ENCODE measurements at places on chromosomes 2 and 18. TPM values are rescaled to one million over a fixed set of nuclear protein-coding genes. Genes with fewer than 3 reads are reported as not detected.
A peak's percentile ranks its signal among the peaks of the same experiment; 100 is the strongest.

- DNase-seq: no peak
Measured at GRCh38 chr18:59814891-59815290, 84.9 kb upstream of the PMAIP1 start.

- no peak for DNase-seq
Measured at GRCh38 chr2:170578606-170579005, 136.5 kb upstream of the SP5 start.

Gene TNFAIP6
- total RNA-seq: 3.2 TPM

Gene IER3IP1
- 12.2 TPM for total RNA-seq

GRCh38 chr18:76983613-76984051 lies 149.0 kb downstream of the MBP start:
- no peak for DNase-seq

Gene RNMT
- total RNA-seq: 42.7 TPM

DNA sequence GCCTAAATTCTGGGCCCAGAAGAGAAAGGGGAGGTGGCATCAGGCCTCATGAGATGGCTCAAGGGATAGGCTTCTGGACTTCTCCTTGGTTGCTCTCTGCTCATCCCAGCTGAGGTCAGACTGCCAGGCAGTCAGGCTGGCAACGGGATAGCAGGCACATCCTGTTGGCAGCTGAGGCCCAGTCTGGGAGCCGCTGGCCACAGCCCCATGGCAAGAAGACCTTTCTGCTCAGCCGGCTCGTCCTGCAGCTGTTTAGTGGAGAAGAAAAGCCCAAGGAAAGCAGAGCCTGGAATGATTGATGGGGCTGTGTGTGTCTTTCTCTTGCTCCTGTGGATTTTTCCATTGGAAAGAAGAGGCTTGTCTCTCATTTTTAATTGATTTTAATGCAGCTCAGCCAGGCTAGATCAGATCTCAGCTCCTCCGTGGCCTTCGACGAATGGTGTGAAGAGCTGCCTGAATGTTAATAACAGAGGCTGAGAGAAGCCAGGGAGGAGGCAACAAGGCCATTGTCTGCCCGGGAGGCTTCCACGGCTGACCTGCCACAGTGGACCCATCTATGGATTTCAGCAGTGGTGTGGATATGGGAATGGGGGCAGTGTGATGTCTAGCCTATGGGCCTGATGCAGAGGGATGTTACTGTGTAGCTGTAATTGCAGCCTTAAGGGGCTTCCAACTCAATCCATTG lies 99.5 kb downstream of the HS1BP3 start:
- DNase-seq: no peak

Gene FSHR
- not detected for total RNA-seq

Gene SLC14A1
- not detected for total RNA-seq

Gene ARHGEF33
- 0.10 TPM for total RNA-seq

- peak; percentile 23 for DNase-seq
Measured at GRCh38 chr18:47485221-47485797, 233.8 kb upstream of the SKOR2 start.

DNA sequence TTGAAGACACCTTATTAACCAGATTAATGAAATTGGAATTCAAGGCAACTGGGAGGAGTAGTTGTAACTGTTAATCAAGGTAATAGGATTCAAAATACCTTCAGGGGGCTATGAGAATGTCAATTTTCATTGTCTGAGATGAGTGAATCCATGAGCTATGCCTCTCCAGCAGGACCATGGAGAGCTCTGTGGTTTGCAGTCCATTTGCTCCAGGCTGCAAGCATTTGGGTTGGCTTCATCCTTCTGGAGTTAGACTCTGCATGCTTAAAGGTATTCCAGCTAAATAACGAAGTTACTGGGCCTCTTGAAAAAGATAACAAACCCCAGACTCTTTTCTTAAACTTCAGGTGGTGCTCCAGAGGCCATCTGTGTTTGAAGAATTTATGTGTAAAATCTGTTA lies 207.1 kb upstream of the SLC8A1 start:
- peak; percentile 63 for DNase-seq

DNA sequence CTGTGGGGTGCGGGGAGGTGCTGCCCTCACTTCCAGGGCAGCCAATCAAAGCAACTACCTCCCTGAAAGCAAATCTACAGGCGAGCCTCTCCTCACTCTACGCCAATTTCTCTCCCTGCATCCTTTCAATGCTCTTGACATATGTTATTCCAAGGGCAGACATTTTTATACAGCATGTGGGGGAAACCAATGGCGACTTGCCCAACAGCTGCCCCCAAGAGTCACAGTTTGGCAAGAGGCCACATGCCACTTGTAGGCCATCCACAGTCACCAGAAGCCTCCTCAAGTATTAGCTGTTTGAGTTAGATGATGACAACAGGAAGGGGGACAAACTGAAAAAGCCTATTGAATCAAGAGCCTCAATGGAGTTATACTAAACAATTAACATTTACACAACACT lies 114.6 kb downstream of the MYO5B start:
- DNase-seq: no peak

Gene UGT1A8
- total RNA-seq: not detected

GRCh38 chr2:172462849-172463381 lies 35.5 kb downstream of the ITGA6 start:
- DNase-seq: no peak

- DNase-seq: no peak
Measured at GRCh38 chr18:79488311-79489050, 92.8 kb downstream of the NFATC1 start.

DNA sequence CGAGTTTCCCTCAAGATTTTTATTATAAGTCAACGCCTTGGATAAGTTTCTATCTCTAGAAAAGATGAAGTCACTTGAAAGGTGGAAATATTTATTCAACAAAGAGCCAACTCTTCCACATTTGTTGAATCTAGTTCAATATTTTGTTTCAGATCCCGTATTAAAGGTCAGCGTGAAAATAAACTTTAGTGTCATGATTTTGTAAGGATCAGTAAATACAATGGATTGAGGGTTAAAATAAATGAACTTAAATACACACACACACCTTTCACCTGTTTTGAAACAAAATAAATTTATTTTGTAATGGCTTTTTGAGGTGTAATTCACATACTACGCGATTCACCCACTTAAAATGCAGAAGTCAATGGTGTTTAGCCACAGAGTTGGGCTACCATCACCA lies 16.0 kb upstream of the NPPC start:
- no peak for DNase-seq

Gene SLC38A11
- not detected for total RNA-seq

Gene VIT
- not detected for total RNA-seq

Gene PRKAG3
- total RNA-seq: not detected

DNA sequence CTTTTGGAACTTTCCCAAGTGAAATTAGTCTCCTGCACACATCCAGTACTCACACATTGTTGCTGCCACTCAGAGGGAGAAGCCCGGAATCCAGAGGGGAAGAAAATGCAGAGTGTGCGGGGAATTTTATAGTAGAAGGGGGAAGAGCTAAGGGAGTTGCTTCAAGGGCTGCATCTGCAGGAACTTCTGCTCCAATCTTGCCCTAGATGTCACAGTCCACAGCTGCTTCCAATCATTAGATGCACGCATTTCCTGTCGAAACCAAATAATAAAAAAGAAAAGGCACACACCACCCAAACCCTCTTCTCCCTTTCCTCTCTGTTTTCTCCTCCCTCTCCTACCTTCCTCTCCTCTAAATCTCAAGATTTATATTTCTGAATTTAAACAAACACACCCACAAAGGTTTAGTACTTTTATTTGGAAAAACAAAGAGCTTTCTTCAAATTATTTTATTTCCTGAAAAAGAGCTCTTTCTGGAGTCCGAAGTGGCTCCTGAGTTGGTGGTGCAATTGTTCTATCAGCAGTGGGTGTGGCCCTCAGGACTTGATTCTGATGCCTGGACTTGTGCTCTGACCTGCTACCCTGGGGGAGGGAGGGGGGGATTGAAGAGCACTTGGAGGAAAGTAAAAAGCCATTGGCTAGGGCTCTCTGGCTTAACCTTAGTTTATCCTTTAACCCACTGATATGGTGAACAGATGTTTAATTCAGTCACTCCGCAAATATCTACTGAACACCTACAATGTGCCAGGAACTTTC lies 72.0 kb downstream of the KCNE4 start:
- no peak for DNase-seq

GRCh38 chr2:78568782-78569373 lies 456.6 kb upstream of the REG3G start:
- DNase-seq: no peak

- no peak for DNase-seq
Measured at GRCh38 chr2:151826737-151827157, 1.5 kb downstream of the ARL5A start.

DNA sequence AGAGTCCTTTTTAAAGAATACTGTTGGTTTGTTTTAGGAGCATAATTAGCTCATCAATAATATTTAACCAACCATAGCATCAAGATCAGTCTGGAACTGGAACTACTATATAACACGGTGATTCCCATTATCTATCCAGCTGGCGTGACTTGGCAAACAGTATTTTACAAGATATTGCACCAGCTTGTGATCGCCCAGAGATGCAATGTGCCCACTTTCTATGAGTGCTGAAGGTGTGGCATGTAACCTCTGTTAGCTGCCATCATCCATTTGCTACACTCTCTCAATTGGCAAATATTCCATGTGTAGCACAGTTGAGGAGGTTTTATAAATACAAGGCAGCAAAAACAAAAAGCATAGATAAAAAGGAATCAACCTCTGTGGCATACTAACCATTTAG lies 64.9 kb downstream of the FIGN start:
- no peak for DNase-seq

DNA sequence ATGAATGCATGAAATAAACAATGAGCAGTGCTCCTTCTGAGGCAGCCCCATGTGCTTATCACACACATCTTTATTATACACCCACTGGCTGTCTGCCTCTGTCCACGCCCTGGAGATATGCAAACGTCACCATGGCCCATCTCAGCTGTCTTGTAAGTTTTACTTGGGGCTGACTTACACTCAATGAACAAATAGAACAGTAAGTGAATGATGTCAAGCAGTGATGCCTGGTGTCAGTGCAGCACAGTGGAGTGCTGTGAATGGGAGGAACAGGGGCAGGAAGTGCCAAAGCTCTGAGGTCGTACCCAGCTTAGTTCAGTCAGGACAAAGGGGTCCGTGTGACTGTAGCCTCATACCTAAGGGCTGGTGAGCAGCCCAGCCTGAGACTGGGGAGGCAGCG lies 659.5 kb upstream of the HS6ST1 start:
- peak; percentile 11 for DNase-seq

- no peak for DNase-seq
Measured at GRCh38 chr18:35454803-35455202, 43.0 kb downstream of the INO80C start.

DNA sequence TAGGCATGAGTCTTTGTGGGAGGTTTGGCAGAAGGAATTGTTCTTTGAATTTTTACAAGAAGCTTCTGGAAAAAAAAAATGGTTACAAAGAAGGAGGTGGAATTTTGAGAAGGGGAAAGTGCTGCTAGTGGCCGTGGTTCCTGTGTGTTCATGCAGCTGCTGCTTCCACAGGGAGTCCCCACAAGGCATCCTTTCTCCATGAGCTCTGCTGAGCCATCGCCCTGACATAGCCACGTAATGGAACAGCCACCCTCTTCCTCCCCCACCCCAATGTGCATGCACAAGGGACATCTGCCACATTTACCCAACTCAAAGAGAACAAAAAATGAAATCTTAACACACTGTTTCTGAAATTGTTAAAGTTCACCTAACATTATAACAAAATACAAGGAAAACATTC lies 529.7 kb downstream of the SATB2 start:
- DNase-seq: no peak

GRCh38 chr2:19078709-19079108 lies 279.7 kb downstream of the OSR1 start:
- DNase-seq: no peak

DNA sequence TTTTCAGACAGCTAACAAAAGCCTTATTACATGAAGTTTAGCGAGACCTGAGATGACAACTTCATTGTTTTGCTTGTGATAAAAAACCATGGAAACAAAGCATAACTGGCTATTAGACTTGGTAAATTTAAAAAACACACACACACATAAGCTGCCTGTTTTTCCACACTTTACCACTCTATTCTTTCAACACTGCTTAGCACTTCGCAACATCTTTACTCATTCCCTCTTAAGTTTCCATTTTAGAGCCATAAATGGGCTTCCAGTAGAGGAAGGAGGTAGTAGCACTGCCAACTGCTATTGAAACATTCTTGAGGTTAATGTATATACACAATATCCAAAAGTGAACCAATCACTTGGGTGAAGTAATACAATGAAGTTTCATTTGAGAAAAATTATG lies 54.1 kb downstream of the BAZ2B start:
- no peak for DNase-seq

GRCh38 chr2:234986390-234986789 lies 34.6 kb downstream of the SH3BP4 start:
- no peak for DNase-seq

Gene NEU2
- total RNA-seq: not detected

GRCh38 chr18:68837665-68838451 lies 40.0 kb downstream of the CCDC102B start:
- DNase-seq: no peak

GRCh38 chr18:25329783-25330182 lies 22.2 kb downstream of the ZNF521 start:
- DNase-seq: peak; percentile 27

DNA sequence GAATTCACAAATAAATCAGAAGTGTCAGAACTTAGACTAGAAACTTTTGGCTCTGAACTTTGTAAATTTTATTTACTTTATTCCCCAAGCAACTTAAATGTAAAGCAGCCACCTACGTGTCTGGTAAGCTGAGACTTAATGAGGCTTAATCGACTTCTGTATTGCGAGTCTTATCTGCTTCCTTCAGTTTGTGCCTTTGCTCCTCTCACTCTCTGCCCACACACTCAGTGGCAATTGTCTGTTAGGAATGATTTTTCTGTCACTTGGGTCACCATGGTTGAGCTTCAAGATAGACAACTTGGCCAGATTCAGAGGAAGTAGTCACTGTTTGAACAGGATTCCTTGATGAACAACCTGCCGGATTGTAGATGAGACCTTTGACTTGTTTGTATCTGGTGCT lies 691.4 kb upstream of the FSHR start:
- DNase-seq: no peak

Gene ORC2
- 42.0 TPM for total RNA-seq

DNA sequence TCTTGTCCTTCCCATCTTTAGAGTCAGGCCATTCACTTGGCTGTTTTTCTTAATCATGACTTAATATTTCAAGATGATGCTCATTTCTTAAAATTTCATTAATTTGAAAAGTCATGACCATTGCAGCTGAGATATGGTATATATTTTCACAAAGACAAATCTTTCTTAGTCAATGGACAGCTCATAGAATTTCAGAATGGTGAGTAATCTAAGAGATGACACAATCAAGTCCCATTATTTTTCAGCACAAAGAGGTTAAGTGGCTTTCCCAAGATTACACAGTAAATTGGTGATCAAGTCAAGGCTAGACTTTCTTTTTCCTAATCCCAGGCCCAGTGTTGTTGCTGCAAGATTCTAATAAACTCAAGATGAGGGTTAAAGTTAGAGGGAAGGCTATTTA lies 34.4 kb upstream of the NT5C1B start:
- no peak for DNase-seq

DNA sequence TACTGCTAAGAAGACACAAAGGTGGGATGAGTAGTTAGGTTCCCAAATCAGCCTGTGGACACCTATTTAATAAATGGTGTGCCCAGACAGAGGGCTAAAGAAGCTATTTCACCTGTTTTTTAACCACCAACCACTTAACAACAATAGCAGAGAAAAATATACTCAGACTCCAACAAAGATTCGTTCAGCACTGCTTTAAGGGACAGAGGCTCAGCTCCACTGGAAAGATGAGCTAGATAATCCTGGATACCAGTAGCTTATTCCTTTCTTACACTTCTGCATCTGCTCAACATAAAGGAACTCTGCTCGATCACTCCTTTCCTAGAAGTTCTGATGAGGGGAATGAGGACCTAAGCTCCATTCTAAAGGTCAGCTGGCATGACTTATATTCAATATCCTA lies 44.5 kb downstream of the PTCD3 start:
- no peak for DNase-seq

All from GM23338 (cell line).